ENCODE measurements at places on chromosomes 11 and 22.

- no peak for DNase-seq
These were observed 98.8 kb downstream of the PKNOX2 start for GRCh38 chr11:125263268-125263790.

GRCh38 chr11:84947970-84948580, 679.1 kb downstream of the DLG2 start:
- DNase-seq, result no peak

- no peak for DNase-seq
These were observed 278.2 kb upstream of the CHORDC1 start for GRCh38 chr11:90500922-90501568.

DNA sequence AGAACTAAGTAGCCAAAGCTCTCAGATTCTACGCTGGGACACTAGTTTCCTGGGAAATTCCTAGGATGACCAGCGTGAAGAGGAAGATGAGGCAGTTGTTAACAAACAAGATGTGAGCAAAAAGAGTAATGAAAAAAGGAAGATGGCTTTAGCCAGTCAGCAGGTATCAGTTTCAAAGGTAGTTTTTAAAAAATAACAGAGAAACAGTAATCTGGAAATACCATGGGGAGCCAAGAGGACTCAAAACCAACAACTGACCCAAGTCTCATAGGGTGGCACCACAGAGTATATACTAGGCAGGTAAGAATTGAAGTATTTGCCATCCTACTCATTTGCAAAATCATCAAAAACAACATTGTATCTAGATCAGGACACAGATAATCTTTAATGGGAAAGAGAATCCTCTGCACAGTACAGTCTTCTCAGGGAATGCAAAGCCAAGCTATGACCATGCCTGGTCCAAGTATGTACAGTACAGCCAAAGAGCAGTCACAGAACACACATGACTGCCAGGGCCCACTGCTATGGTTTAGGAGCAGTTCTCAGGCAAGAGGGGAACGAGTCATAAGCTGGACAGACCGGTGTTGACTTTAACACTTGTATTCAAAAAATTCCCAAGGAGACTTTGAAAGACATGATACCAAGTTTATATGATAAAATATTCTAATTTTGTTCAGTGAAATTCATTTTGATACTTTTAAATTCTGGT, 20.6 kb downstream of the MSANTD4 start:
- no peak for DNase-seq

DNA sequence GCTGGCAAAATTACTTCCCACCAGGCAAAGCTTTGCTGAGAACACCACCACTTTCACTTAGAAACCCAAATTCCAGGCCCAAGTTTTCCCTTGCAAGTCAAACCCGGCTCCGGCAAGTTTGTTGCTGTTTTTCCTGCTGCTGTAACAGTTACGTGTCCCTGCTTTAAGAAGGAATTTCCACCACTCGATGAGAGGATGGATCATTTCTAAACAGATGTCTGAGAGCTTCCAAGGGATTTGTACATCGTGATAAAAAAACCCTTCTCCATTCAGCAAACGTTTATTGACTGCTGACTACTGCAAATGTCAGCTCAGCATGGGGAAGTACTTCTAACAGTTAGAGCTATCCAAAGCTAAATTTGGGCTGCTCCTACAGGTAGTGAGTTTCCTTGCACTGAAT, 19.7 kb downstream of the P2RX3 start:
- DNase-seq, result no peak

DNA sequence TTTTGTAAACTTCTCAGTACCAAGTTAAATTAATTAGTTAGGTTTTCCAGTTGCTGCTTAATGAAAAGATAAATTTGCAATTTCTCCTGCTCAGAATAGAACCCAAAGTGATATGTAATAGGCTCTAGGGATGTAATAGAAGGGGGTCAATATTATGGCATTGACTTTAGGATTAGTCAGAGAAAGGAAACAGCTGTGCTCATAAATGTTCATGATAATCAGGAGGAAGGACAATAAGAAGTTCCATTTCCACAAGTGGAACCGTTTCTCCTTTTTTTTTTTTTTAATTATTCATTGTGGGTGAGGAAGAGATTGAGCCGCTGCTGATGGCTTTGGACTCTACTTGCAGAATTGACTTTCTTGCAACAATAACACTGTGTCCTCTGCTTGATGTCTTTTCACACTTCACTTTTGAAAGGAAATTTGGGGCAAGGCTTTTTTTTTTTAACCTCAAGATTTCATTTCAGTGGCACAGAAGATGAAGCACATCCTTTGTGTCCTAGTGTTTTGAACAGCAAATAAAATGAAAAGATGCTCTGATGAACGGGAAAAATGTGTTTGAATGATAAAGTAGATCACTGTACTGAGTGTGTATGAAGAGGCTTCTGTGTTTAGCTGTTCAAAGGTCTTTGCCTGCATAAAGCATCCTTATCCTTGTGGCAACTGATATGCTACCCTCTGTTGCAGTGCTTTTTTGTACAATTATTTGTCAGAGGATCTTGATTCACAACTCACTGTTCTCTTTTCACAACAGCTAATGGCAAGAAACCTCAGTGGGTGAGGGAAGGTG, 62.4 kb downstream of the GAS2 start:
- no peak for DNase-seq

GRCh38 chr22:44968736-44969135, 41.1 kb downstream of the PHF21B start:
- DNase-seq, result no peak

DNA sequence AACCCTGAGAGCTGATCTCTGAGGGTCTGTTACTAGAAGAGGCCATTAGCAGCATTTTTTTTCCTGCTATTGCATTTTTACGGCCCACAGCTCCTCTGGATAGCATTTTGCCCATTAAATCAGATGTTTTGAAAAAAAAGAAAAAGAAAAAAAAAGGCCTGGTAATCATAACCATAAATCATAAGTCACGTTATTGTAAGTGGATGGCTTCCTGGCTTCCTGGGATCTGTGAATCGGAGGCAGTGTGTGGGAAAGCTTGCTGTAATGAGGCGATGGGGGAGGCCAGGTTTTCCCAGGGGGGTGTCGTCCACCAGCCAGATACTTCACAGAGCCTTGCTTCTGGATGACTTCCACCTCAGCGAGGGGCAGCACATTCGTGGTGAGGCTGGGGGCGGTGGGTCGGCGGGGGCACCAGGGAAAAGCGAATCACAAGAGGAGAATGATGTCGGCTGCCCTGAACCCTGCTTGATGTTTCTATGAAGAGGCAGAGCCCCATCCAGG, 106.5 kb upstream of the SYT13 start:
- no peak for DNase-seq

GRCh38 chr22:18068381-18068988, 9.3 kb upstream of the PEX26 start:
- no peak for DNase-seq

GRCh38 chr11:109554951-109555350, 133.0 kb downstream of the C11orf87 start:
- DNase-seq, result no peak

DNA sequence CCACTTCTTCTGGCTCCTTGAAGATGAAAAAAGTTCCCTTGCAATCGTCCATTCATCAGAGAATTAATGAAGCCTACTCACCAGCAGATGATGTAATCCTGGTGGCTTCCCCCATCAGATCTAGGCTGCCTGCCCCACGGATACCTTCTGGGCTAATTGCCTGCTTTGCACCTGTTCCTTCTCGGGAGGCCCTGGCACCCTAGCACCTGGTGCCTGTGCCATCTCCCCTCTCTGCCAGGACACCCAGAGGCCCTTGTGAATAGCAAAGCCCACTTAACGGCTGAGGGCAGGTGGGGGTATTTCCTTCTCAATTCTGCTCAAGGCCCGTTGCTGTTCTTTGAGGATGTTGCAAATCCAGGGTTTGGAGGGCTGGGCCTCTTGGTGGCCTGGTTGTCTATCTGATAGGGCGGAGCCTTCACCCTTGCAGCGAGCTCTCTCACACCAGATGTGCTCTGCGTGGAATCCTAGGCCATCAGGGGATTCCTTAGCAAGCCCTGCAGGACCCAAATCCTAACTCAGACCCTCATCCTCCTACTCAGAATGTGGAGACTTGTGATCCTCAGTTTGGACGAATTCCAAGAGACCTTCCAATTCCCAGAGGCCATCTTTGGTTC, at the start of gene LMO2:
TSS of gene LMO2 (minus strand) at position 363 of the 614 bp plus-strand sequence. CDS start 22,360 bp downstream, outside the sequence.
- no peak for DNase-seq

GRCh38 chr22:37165940-37166674, 16.4 kb upstream of the IL2RB start:
- DNase-seq, result no peak

DNA sequence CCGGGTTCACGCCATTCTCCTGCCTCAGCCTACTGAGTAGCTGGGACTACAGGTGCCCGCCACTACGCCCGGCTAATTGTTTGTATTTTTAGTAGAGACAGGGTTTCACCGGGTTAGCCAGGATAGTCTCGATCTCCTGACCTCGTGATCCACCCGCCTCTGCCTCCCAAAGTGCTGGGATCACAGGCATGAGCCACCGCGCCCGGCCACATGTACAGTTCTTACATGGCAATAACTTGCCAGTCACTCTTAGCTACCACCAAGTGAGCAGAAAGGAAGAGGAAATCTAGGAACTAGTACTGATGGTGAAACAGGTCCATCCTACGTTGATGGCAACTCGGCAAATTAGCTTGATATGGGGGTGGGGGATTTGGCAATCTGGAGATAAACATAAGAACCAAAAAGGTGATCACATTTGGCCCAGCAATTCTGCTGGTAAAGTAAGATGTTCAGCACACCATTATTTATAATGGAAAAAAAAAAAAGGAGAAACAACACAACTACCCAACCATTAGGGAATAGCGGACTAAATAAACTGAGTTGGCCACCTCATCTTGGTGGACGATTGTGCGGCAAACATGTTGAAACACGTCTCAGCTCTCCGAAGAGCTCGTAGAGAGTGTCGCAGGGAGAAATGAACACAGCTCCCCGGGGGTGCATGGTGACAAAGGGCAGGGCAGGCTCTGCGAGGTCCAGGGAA, 5.3 kb downstream of the NLRP6 start:
- DNase-seq, result no peak

GRCh38 chr11:2863276-2863618, 22.3 kb downstream of the CDKN1C start:
- DNase-seq, result no peak

GRCh38 chr11:98423933-98424332, 596.8 kb upstream of the CNTN5 start:
- no peak for DNase-seq

- no peak for DNase-seq
These were observed 9.1 kb upstream of the MYO7A start for GRCh38 chr11:77118971-77119370.

GRCh38 chr22:47587361-47587760, 824.9 kb downstream of the TBC1D22A start:
- DNase-seq, result no peak

DNA sequence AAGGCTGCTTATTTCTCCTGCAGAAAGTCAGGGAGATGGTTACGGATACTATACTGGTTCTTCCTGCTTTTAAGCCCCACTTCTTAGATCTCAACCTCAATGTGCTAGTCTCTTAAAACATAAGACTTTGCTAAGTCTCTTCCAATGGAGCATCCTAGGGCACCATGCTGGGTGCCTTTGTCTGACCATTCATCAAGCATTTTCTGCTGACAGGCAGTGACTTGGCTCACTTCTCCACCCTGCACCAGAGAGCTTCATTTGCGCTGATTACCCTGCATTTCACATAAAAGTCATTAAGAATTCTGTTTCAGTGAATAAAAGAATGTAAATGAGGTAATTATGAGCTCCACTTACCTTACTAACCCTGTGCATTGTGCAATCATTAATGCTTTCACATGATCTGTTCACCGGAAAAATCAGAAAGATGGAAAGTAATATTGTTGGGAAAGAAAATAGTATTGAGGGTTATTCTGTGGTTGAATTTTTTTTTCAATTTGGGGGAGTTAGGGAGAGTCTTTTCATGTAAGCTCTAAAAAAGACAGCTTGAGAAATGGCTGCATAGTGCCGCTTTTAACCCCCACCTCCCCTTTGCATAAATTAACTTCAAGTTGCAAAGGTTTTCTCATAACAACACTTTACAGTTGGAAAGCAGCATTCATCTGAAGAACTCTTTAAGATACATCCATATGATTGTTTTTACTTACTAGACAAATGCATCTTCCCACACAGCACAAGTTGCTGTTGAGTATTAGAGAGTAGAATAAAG, 677.3 kb upstream of the KIRREL3 start:
- DNase-seq, result no peak

DNA sequence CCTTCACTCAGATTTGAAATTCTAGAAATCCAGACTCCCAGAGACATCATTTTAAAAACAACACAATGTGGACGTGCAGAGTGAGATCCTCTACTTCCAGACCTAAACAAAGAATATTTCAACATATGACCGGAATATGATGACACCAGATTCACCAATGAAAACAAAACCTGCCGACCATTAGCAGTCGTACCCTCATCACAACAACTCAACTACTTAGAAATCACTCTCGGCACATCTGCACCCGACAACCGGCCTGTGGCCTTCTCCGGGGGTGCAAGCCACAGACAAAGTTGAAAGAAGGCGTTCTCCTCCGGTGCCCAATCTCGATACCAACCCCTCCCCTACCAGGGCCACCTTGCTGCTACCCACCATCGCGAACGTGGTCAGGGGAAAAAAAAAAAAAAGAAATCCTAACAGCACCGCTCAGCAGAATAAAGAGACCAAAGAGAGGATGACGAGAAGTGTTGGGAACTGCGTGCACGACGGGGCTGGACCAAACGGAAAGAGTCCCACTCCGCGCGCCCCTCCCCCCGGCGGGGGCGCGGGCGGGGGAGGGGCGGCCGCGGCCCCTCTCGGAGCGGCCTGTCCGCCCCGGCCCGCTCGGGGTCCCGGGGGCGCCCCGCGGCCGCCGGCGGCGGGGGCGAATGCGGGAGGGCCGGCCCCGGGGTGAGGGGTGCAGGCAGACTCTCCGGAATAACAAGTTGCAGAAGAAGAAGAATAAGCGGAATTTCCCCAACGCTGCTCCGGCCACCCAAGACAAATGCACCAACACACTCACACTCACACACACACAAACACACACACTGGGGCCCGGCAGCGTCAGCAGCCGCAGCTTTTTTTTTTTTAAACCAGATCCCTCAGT, 1.7 kb downstream of the PHF21A start:
- peak; percentile 56 for DNase-seq

- DNase-seq, result no peak
These were observed 19.3 kb upstream of the GLYATL1 start for GRCh38 chr11:58919980-58920379.

DNA sequence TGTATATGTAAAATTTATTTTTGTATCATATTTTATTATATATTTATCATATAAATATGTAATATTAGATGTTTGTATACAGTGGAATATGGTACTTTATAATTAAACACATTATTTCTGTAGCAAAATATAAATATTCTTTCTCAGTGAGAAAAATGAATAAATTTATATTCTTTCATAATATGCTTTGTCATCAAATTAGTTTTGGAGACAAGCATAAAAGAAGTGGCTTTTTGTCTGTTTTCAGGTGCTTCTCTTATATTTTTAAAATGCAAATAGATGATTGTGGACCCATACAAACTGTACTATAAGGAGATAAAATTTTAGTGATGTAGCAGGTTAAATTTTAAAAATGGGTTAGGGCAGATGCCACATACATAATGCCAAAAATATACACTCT, 222.4 kb upstream of the CNTN5 start:
- DNase-seq, result no peak

GRCh38 chr11:86592659-86593451, 79.6 kb downstream of the ME3 start:
- peak; percentile 18 for DNase-seq

GRCh38 chr11:113474362-113475159, 637 bp downstream of the DRD2 start:
- peak; percentile 11 for DNase-seq
